H7 (cell line): ENCODE measurements at places on chromosomes 1 and 21. TPM values are rescaled to one million over a fixed set of nuclear protein-coding genes. Genes with fewer than 3 reads are reported as not detected.

GRCh38 chr1:10965546-10966226, 46.8 kb upstream of the TARDBP start:
- DNase-seq: no peak

- DNase-seq: peak; percentile 52
These were observed 10.5 kb downstream of the RO60 start for GRCh38 chr1:193069748-193070385.

DNA sequence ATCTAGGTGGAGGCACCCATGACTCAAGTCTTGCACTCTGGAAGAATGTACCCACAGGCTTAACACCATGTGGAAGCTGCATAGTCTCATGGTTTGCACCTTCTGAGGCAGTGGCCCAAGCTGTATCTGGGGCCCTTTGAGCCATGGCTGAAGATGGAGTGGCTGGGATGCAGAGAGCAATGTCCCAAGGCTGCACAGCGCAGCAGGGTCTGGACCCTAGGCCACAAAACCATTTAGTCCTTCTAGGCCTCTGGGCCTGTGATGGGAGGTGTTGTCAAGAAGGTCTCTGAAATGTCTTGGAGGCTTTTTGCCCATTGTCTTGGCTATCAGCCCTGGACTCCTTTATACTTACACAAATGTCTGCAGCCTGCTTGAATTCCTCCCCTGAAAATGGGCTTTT, 21.4 kb upstream of the FCRL3 start:
- DNase-seq: no peak

- peak; percentile 82 for DNase-seq
These were observed 24.8 kb downstream of the LEMD1 start for GRCh38 chr1:205396967-205397616.

The CFAP107 gene
- total RNA-seq: not detected in 2 replicates

The VSIG8 gene
- total RNA-seq: not detected in 2 replicates

The AMY1C gene
- not detected in 2 replicates for total RNA-seq
